ENCODE measurements at places on chromosomes 1 and 21.

DNA sequence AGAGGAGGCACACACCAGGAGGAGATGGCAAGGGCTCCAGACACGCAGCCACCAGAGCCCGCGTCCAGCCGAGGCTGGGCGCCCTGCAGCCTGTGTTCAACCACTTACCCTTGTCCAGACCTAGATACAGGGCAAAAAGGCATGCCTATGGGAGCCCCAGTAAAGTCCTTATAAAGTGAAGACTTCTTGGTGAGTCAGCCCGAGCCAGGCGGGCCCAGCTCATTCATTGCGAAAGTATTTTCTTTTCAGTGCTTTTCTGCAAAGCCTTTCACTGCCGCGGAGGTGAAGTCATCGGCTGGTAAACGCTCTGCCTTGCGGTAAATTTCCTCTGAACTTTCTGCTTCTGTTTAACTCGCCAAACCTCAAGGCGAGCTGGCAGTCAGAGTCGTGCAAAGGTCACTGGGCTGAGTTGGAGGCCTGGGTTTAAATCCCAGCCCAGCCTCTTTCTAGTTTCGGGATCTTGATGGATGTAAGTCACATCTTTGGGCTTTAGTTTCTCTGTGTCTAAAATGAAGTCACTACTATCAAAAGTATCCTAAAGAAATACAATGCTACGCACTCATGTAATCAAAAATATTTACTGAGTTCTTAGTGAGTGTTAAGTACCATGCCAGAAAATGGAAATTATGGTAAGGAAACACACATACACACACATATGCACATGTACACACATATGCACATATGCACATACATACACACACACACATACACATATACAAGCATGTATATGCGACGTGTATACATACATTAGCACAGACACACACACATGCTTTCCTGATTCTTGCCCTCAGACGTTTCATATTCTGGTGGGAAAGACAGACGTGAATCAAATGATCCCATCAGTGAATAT is 54.7 kb upstream of the IFFO2 start:
- no peak for DNase-seq

- no peak for DNase-seq
These were observed 355.1 kb downstream of the NPHP4 start for GRCh38 chr1:5637171-5637570.

- no peak for DNase-seq
These were observed 8.5 kb upstream of the CD247 start for GRCh38 chr1:167526667-167527383.

GRCh38 chr1:65001231-65001792 is 35.0 kb upstream of the JAK1 start:
- DNase-seq, result no peak

DNA sequence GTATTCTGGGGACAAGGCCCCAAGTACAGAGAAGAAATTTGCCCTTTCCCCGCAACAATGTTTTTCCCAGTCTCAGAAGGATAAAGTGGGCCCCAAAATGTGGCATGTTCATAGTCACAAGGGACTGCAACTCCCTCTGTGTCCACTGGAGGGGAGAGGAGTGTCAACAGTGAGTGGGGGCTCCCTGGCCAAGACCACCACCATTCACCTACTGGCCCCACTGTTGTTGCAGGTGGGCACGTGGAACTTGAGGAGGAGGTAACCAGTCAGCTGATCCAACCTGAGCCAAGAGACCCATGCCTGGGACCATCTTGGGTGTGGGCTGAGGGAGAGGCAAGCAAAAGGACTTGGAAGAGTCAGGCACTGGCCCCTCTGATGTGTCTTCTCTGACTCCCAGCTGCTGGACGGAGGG is 777 bp downstream of the NUDT17 start:
- no peak for DNase-seq

- DNase-seq, result no peak
These were observed 83.1 kb upstream of the AJAP1 start for GRCh38 chr1:4571263-4571662.

DNA sequence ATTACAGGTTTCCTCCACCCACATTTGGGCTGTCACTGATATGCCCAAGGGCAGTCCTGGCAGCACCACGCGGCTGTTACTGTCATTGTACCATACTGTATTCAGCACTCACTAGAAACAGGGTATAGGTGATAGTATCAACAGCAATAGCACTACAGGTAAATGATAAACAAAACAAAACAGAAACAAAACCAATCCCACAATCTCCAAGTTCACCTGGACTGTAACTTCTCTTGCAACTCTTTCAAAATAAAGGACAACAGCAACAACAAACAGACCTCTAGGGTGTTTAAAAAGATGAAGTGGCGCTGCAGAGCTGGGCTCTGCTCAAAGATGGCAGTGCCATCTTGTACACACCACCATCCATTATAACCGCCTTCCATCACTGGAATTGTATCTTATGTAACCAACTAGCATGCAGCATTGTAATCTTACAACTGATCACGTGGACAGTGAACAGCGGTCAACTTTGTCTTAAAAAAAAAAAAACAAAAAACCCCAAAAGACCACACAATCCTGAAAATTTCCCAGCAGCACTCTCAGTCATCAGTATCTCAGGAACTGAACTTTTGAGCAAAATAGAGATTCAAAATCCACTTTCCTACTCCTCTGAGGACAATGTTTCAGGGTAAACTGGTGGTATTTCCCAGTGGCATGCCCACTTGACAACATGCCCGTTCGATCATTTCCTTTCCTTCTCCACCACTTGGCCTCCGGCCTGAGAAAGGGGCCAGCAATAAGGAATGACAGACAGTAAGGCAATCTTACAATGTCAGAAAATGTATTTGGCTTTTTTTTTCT is 3.8 kb downstream of the IRF2BP2 start:
- peak; percentile 67 for DNase-seq

- no peak for DNase-seq
These were observed 1.6 kb upstream of the APOBEC4 start for GRCh38 chr1:183654706-183655105.
